ENCODE measurements at places on chromosomes 5 and 9. TPM values are rescaled to one million over a fixed set of nuclear protein-coding genes. Genes with fewer than 3 reads are reported as not detected.

TMEM232 gene
- 1.4 TPM for polyA plus RNA-seq

- no peak for DNase-seq
Measured at GRCh38 chr9:116796669-116797068, 109.6 kb downstream of the TRIM32 start.

ATP10B gene
- polyA plus RNA-seq, result not detected

SPINK6 gene
- not detected for polyA plus RNA-seq

LCN12 gene
- polyA plus RNA-seq, result not detected

DNA sequence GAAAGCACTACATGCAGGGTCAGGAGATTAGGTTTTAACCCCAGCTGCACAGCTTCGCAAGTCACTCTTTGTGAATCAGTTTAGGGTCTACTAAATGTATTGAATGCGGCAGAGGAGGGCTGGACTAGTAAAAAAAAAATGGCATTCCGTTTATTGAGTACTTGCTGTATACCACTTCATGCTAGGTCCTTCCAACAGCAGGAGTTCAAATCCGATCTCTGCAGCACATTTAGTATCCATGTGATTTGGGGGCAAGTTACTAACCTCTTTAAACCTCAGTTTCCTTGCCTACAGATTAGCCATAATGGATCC is 204.4 kb downstream of the SNCAIP start:
- no peak for DNase-seq

IFNA21 gene
- not detected for polyA plus RNA-seq

PSD2 gene
- polyA plus RNA-seq, result not detected

GRCh38 chr9:129671519-129671918 is 6.1 kb downstream of the PRRX2 start:
- DNase-seq, result no peak

GRCh38 chr5:30650311-30650710 is 543.2 kb upstream of the CDH6 start:
- DNase-seq, result no peak

GRCh38 chr5:73565969-73566547 is 515 bp downstream of the UTP15 start:
- no peak for DNase-seq

TXNDC8 gene
- polyA plus RNA-seq, result not detected

TAS2R1 gene
- not detected for polyA plus RNA-seq

DNA sequence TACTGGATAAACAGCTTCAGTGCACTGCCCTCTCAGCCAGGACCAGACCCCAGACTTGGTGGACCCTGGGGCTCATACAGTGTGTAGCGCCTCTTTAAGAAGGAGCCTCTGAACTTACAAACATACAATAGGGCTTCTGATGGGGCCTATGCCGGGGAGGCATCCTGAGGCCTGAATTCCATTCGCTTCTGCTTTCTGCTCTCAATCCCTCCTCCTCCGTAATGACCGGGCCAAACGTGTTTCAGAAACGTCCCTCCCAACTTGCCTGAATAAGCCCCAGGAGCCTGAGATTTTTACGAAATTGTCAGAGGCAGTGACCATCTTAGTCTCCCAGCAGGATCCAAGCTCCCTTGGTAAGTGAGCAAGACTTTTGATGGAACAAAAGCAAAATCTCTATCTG is 128.1 kb upstream of the BOD1 start:
- no peak for DNase-seq

DNA sequence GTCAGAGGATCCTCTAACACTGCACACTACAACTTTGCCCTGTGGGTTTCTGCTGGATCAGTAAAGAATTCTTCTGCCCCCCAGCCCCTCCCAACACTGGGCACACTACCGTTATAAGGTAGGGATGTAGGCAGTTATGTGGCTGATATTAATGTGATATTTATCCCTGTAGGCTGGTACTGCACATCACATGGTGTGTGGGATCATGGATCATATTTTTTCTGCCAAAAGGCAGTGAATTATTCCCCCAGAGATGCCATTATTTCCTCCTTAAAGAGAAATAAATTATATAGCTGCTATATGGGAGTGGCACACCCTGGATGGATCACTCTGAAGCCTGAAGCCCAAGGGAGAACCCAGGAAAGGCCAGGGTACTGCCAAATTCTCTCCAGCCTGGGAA is 69.5 kb downstream of the SV2C start:
- DNase-seq, result no peak

SPOCK1 gene
- 0.98 TPM for polyA plus RNA-seq

GGTA1 gene
- polyA plus RNA-seq, result 35.6 TPM

PTPRD gene
- not detected for polyA plus RNA-seq

GRCh38 chr9:72383978-72384709 is 19.1 kb upstream of the ZFAND5 start:
- no peak for DNase-seq

- DNase-seq, result no peak
Measured at GRCh38 chr9:71755869-71756268, 12.4 kb downstream of the CEMIP2 start.

- DNase-seq, result no peak
Measured at GRCh38 chr5:155689406-155689805, 637.6 kb upstream of the SGCD start.

- no peak for DNase-seq
Measured at GRCh38 chr5:38678076-38678475, 121.6 kb upstream of the LIFR start.

DNA sequence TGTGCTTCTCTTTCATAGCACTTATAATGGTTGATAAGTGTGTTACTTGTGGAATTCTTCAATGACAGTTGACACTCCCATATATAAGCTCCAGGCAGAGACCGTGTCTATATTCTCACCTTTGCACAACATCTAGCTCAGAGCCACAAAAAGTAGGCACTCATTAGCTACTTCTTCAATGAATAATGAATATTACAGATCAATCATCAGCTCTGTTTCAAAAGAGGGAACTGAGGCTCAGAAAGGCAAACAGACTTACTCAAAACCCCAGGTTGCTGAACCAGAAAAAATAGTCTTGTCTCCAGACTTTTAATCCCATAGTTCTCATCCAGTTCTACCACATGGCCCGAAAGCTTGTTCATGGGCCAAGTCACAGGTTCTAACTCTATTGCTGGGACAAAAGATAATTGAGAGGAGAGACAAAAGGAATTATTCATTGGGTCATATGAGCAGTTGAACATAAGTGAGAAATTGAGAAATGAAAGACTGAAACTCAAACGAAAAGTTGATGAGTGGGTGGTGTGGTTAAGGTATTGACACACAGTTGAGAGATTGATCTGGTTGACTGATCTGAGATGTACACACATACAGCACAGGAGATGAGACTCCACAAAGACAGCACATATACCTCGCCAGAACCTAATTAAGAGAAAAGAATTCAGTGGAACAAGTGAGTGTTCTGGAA is 381.6 kb downstream of the EFNA5 start:
- DNase-seq, result no peak

DNA sequence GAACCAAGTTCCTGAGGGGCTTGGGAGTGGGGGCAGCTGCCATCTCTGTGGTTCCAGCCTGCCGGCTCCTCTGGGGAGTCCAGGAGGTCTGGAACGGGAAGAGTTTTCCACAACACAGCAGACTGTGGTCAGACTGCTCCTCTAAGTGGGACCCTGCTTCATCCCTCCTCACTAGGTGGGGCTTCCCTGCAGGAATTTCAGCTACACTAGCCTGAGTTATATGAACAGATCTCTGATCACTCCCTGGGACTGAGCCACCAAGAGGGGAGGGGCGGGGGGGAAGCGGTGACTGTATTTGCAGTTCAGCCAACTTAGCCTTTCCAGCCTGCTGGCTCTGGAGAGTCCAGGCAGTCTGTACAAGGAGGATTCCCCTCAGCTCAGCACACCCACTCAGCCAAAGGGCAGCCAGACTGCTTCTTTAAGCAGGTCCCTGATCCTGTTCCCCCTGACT is 19.4 kb downstream of the DTWD2 start:
- DNase-seq, result no peak

MAT2B gene
- 165 TPM for polyA plus RNA-seq

PCDHB5 gene
- polyA plus RNA-seq, result not detected

DNA sequence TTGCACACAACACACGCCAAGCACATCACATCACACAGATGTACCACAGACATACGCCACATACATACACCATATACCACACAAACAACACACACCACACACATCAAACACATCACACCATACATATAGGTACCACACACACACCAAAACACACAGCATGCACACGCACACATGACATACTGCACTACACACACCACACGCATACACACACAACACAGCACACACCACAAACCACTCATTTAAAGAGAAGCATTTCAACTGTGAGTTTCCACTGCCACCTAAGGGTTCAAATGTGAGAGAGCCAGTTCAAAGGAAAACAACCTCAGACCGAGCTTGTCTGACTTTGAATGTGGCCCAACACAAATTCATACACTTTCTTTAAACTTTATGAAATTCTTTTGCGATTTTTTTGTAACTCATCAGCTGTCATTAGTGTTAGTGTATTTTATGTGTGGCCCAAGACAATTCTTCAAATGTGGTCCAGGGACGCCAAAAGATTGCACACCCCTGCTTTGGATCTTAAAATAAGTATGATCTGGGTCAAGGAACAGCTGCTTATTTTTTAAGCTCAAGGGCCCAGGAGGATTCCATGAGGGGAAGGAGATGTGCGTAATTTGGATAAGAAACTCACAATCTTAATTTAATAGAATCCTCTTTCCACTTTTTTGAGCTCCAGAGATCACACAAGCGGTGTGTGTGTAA is 494.6 kb downstream of the GADD45G start:
- no peak for DNase-seq

DNA sequence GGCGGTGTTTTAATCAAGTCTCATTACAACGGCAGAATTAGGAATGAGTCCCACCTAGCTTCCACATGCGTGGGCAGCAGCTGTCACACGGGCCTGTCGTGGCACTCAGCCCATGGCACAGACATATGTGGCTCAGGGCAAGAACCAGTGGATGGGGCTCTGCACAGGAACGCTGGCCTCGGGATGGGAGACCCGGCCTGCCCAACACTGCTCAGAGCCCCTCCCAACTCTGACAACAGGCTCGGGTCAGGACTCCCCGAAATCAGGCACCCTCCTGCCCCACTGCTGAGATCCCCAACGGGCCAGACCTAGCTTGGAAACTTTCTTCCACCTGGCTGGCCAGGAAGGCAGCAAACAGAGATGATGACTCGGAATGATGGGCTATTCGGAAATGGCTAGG is 4.9 kb upstream of the SURF6 start:
- DNase-seq, result no peak

GRCh38 chr5:141100243-141100805 is at the start of gene PCDHB3:
Gene PCDHB3 (plus strand): TSS chr5:141100473. CDS start chr5:141100650, 177 bp downstream.
- no peak for DNase-seq
